Stomach (tissue), 19 donors: ENCODE measurements at places on chromosomes 1 and 21. TPM values are rescaled to one million over a fixed set of nuclear protein-coding genes. Genes with fewer than 3 reads are reported as not detected.

GRCh38 chr1:214002472-214002871 is 14.7 kb downstream of the PROX1 start:
- DNase-seq: peak; percentile 85

DNA sequence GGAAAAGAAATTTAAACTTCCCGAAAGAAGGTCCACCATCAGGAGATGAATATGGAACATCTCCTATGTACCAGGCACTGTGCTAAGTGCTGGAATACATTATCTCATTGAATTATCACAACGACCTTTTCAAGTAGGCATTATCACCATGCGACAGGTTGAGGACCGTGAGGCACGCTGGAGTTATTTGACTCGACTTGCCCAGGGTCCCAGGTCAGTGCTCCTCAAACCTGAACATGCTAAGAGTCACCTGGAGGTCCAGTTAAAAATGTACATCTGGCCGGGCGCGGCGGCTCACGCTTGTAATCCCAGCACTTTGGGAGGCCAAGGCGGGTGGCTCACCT is 15.9 kb upstream of the AGTRAP start:
- no peak for DNase-seq

- DNase-seq: no peak
These were observed 48.7 kb downstream of the ELAPOR1 start for GRCh38 chr1:109162626-109163025.

- DNase-seq: no peak
These were observed 1.7 kb downstream of the F5 start for GRCh38 chr1:169584483-169585144.

- DNase-seq: no peak
These were observed 127.8 kb downstream of the KCNJ6 start for GRCh38 chr21:37788503-37788902.

DNA sequence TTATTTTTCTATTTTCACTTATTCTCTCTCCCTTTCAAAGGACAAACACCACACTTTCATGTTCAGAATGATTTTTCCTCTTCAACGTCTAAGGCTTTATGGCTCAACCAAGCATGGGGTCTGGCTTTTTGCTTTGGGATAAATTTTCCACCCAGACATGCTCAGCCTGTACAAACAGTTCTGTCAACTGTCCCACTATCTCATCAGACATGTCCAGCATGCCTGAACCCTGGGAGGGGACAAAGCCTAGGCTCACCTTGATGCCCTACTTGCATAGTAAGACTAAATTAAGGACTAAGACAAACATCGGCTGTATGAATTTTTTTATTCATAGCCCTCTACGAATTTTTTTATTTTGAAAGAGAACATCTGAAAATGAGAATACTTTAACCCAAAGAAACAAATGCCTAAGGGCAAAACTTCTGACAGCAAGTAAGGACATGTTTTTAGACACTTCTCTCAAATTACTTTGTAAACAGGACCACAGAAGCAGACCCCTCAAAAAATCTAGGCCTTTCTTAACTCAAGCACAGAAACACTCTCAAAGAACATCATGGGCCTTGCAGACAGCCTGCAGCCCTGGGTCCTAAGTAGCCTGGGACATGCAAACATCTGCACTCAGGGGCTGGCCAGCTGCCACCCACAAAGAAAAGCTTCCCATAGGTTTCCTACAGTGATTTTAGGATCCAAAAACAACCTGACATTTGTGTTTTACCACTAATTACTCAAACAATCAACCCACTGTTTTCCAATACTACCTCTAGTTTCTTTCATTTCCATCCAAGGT is 72.3 kb upstream of the PALMD start:
- no peak for DNase-seq

DNA sequence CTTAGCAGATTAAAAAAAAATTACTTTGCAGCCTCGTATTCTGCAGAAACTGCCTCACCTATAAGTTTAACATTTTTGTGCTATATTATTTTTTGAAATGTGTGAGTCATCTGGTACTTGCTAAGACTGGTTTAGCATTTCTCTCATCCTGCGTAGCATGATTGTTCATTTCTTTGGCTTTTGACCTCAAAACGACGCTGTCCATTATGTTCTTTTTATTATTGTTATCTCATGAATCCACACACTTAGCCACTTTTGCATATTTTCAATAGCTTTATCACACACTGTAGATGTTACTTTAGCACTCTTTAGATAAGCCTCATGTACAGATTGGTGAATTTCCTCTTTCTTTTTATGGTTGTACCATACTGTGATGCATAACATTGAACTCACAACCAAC is 1004.9 kb upstream of the NCAM2 start:
- DNase-seq: no peak

DNA sequence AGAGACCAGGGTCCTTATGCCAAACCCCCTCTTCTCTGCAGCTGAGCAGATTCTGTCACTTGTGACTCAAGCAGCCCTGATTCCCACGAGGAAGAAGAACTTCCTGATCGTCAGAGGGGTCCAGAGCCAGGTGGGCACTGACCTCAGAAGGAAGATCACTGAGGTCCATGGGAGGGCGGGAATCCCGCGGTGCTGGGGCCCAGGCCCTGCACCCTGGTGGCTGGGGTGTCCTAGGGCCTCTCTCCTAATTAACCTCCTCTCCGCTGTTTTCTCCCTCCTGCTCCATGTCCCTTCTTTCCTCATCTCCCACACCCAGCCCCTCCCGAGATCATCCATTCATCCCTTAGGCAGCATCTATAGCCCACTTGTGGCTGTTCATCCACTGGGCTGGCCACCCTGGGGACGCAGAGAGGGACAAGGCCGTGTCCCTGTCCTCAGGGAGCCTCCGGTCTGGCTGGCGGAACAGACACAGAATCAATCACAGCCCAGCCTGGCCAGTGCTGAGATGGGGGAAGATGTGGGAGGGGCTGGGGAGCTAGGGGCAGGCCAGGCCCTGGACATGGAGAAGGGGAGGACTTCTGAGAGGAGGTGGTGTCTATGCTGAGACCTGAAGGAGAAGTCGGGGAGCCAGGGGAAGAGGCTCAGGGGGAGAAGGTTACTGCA is 638.3 kb downstream of the MATN1 start:
- DNase-seq: no peak

- no peak for DNase-seq
These were observed 63.7 kb upstream of the DPT start for GRCh38 chr1:168792592-168793125.

Gene NFIA
- 57.7 TPM for total RNA-seq

Gene NMNAT2
- 1.3 TPM for total RNA-seq

Gene FAM72C
- total RNA-seq: 1.8 TPM

Gene S100A10
- 6.4 TPM for total RNA-seq
